ENCODE measurements at places on chromosomes 4 and X.

GRCh38 chr4:42519803-42520417, 122.6 kb downstream of the SHISA3 start:
- peak; percentile 75 for DNase-seq

DNA sequence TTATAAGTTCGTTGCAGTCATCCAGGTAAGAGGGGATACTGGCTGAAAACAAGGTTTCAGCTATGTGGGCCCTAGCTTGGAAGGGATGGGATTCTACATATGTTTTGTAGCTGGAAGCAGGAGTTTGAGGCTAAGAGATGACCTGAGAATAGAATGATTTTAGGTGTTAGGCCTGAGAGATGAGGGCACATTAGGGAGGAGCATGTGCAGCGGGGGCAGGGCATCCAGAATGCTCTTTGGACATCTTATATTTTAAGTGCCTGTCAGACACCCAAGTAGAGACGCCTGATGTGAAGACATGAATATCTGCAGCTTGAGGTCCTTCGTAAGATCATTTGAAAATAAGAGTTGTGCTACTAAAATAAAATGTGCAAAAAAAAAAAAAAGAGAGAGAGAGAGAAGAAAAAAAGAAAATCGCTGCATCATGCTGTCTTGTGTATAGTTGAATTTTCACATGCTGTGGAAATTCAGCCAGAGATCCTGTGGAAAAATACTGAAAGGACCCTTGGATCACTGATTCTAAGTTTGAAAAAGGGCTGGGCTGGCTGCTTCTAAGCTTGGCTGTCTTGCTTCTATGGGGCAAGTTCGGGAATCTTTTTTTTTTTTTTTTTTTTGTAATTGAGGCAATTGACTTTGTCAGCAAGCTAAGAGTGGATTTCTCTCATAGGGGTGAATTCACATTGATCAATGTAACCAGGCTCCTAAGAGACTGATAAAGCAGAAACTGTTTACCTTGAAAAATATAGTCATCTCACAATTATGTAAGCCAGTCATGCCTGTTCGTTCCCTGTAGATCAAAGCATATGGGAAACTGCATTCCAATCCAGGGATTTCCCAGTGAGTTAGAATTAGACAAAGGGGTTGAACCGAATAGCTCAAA, 341.0 kb upstream of the GATB start:
- DNase-seq = no peak

- no peak for DNase-seq
Measured at GRCh38 chr4:39450618-39451017, 8.1 kb downstream of the RPL9 start.

DNA sequence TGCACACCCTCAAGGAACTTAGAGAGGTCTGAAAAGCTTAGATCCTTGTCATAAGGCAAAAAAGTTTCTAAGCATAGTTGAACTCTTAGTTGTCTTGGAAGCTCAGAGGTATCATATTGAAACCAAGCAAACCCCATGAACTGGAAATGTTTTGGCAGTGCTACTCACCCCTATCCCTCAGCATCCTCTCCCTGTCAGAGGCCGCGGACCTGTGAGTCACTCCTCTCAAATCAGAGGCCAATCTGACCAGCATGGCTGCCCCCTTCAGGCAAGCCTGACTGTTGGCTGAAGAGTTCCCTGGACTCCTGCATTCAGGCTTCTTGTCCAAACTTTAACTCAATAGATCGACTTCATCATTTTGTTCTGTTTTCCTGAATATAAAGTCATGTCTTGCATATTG, 69.4 kb downstream of the KCNIP4 start:
- no peak for DNase-seq

DNA sequence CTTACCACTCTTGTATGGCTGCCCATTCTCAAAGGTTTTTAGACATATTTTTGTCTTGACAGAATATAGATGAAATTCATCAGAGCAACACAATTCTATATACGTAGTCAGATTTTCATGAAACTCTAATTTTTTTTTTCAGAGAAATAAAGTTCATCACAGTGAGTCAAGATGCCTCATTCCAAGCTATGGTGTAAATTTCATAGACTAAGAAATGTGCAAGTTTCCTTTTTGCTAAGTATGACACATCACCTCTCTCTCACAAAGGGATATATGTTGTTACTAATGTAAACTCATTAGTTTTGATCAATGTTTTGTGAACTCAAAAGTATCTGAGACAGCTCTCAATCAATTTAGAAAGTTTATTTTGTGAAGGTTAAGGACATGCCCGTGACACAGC, 60.4 kb upstream of the ATXN3L start:
- DNase-seq = no peak
